Mammary microvascular endothelial cell (primary cell): ENCODE measurements at places on chromosomes 5 and 9. TPM values are rescaled to one million over a fixed set of nuclear protein-coding genes. Genes with fewer than 3 reads are reported as not detected.

The OLFML2A gene
- 0.54 and 1.5 TPM in 2 replicates for total RNA-seq

The AFF4 gene
- total RNA-seq, result 31.9 and 33.4 TPM in 2 replicates

The DOCK8 gene
- 2.8 and 3.0 TPM in 2 replicates for total RNA-seq

The DNM1 gene
- total RNA-seq, result not detected in 2 replicates

The CA9 gene
- not detected in 2 replicates for total RNA-seq

The CD74 gene
- total RNA-seq, result 9.2 and 12.0 TPM in 2 replicates

The IL9 gene
- total RNA-seq, result not detected in 2 replicates

The PFN3 gene
- total RNA-seq, result not detected in 2 replicates

The INPP5E gene
- total RNA-seq, result 16.3 and 17.7 TPM in 2 replicates

The TERT gene
- not detected in 2 replicates for total RNA-seq

The CRHBP gene
- not detected in 2 replicates for total RNA-seq

The NOP16 gene
- 29.2 and 29.6 TPM in 2 replicates for total RNA-seq

The KCNV2 gene
- not detected in 2 replicates for total RNA-seq

The WDR38 gene
- 0.15 TPM in 1 of 2 replicates, not detected in the other for total RNA-seq

The DMGDH gene
- 0.13 and 0.15 TPM in 2 replicates for total RNA-seq

The TRIO gene
- total RNA-seq, result 131 and 132 TPM in 2 replicates

The SLCO6A1 gene
- total RNA-seq, result not detected in 2 replicates

The ZNF883 gene
- 0.13 and 0.25 TPM in 2 replicates for total RNA-seq

The CFAP90 gene
- total RNA-seq, result not detected in 2 replicates

The IL31RA gene
- total RNA-seq, result 0.53 and 1.4 TPM in 2 replicates

The ENTPD8 gene
- 0.05 and 1.5 TPM in 2 replicates for total RNA-seq

The CDX1 gene
- not detected in 2 replicates for total RNA-seq

The ESM1 gene
- total RNA-seq, result 432 and 463 TPM in 2 replicates

The MLANA gene
- total RNA-seq, result not detected in 2 replicates

The DIPK1B gene
- total RNA-seq, result 151 and 161 TPM in 2 replicates
